ENCODE measurements at places on chromosomes 5 and 9.
A peak's percentile ranks its signal among the peaks of the same experiment; 100 is the strongest.

DNA sequence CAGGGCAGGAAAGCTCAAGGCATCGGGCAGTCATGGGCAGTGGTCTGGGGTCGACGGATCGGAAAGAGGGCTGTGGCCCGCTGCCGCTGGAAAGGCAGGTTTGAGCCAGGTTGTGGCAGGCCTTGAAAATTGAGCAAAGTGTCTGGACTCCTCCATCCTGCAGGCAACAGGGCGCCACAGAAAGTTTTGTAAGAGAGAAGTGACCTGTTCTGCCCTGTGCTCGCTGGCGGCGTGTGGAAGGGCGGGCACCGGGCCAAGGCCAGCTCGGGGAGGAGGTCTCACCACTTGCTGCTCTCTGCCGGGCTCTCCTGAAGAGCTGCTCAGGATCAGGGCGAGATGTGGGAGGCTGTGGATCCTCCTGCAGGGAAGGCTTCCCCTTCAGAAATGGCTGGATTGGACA is 41.4 kb upstream of the FAT2 start:
- no peak for DNase-seq

DNA sequence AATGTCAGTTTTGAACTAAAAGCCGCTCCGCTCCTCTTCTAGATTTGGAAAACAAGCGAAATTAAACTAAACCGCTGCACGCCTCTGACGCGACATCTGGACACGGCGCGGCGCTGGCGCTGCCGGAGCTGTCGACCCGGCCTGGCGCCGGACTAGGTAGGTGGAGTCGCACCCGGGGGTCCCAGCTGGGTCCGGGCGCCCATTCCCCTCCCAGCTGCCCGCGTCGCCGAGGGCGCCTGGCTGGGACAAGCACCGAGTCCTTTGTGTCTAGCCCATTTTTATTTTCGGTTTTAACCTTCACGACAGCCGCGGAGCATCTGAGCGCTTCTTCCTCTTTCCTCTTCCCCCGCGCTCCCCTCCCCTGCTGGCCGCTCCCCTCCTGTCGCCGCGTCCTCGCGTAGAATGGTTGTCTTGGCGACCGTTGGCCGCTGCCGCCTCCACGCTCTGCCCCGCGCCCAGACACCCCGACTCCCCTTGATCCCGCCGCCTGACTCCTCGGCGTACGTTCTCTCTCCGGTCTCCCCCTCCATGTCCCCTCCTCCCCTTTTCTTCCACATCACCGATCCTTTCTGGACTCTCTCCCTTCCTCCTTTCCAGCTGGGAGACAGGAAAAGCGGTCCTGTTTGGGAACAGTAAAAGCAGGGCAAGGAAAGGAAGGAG is 545 bp downstream of the CDKN2B-AS1 start:
- DNase-seq, result peak; percentile 64

DNA sequence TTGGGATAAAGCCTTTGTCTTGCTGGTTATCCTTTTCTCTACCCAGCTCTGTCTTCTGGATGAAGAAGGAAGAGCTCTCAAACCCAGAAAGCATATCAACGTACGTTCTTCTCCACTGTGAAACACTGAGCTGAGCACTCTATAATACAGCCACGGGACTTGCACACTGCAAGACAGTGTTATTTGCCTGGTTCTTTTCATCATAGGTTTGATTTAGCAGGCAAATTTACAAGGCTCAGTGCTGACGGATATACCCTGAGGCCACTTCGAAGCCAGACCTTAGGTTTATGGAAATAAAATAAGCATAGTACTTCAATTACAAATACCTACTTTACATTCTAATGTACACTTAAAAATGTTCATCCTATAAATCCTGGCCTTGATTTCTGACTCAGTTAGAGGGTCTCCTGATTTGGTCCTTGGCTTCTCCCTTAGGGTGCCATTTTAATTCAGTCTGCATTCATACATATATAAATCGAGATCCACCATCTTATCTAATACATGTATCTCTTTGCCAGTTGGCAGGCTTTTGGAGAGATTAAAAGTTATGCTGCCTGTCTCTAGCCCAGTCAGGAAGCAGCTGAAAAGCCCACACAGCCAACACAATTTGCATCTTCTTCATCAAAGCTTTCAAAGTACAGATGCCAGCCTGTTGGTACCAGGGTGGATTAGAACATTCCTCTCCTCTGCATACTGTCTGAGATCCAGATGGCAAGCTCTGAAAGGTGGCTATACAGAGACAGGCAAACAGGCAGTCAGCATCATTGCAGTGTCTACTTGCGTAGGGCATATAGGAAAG is 194.4 kb downstream of the DEPDC1B start:
- DNase-seq, result no peak

GRCh38 chr9:133119103-133119845 is 1.8 kb downstream of the RALGDS start:
- peak; percentile 64 for DNase-seq

GRCh38 chr5:74839229-74839628 is 27.0 kb downstream of the FAM169A start:
- DNase-seq, result no peak

GRCh38 chr5:136506131-136506530 is 140.8 kb upstream of the TRPC7 start:
- DNase-seq, result no peak

DNA sequence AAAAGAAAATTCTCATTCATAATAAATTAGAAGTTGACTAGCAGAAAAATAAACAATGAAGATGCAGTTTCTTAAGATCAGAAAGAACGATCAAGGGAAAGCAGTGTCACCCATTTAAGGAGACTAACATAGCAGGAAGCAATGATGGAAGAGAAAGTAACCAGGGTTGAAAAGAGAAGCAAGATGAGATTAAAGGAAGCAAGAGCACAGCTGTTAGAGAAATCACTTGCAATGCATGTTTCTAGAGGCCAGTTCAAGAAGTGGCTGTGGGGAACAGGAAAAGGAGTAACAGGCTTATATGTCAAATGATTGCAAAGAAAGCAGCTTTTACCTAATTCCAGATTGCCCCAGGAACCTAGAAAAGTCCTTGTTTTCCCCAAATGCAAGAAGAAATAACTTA is 46.8 kb upstream of the SLC1A1 start:
- no peak for DNase-seq

DNA sequence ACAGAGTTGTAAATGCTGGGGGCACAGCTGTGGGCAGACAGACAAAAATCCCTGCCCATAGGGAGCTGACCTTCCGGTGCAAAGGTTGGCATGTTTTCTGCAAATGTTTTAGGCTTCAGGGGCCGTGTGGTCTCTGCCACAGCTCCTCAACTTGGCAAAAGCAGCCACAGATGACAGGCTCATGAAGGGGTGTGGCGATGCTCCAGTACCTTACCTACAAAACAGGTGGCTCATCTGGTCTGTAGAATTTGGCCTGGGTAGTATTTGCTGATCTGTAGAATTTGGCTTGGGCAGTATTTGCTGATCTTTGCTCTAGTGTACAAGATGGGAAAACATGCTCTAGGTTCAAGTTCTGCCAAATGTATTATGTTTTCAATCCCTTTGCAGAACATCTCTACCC is 283.9 kb downstream of the GADD45G start:
- no peak for DNase-seq

DNA sequence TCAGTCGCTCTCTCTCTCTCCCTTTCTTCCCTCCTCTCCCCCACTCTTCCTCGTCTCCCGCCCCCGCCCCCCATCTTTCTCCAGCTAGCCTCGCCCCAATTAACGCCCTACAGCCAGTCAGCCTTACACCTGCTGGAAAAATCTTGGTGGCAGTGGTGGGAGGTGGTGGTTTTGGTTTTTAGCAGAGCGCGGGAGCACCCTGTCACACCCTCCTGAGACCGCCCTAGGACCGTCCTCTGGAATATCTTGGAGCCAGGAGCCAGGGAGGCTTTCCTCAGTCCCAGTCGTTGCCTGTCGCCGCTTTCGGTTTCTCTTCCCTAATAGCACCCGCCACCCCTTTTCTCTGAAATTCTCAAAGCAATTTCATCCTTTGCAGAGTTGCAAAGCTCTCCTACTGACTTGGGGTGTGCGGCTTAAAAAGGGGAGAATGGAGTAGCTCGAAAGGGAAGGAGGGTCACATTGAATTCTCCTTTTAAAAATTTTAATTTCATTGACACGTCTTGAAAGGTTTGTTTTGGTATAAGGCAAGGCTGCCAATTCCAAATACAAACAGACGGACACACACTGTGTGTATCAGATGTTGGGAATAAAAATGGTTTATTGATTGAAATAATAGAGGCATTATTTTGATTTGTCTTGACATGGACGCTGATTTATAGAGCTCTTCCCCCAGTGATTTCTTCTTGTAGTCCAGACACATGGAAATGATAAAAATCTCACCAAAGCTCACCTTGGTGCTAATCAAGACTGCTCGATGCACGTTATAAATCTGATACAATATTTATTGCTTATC is 301.3 kb downstream of the PARP8 start:
- DNase-seq, result no peak

DNA sequence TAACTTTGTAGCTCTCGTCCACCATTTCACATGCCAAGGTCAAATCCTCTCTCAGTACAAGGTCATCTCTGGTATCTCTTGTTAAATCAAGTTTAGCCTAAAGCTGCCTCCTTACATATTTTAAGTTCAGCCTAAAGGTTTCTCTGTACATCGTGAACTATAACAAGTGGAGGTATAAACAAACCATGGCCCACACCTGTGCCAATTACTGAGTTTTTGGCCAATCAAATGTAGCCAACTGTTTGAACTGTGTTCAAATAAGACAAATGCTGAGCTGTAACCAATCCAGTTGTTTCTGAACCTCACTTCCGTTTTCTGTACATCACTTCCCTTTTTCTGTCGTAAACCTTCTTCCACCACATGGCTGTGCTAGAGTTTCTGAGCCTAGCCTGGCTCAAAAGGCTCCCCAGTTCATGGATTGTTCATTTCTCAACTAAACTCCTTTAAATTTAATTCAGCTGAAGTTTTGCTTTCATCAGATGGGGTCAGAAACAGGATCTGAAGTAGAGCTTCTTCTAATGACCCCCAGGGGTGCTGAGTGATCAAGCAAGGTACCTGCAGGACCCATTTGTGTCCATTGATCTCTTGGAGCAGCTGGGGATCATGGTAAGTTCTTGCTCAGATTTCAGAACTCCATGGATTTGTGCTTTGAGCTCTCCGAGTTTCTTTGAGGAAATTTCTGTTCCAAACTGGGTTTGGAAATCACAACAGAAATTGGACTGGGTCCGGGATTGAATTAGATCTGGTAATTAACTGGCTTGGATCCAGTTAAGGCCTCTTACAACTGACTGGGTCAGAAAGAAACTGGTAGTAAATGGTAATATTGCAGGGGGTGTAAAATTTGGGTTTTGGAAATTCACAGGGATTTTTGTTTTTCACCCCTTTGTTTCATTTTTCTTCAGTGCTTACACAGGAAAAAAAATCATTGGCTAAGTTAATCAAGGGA is 11.0 kb upstream of the NANS start:
- DNase-seq, result no peak

DNA sequence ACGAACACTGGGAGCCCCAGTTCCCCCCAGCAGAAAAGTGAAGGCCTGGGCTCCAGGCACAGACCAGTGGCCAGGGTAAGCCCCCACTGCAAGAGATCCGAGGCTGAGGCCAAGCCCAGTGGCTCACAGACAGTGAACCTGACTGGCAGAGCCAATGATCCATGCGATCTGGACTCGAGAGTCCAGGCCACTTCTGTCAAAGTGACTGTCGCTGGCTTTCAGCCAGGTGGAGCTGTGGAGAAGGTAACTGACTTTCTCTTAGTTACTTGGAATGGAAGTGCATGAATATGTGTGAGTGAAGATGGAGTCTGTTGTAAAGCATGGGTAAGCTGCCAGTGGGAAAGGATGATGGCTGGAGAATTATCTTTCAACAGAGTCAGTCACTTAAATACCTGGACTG is 99.7 kb downstream of the GOLPH3 start:
- DNase-seq, result no peak

DNA sequence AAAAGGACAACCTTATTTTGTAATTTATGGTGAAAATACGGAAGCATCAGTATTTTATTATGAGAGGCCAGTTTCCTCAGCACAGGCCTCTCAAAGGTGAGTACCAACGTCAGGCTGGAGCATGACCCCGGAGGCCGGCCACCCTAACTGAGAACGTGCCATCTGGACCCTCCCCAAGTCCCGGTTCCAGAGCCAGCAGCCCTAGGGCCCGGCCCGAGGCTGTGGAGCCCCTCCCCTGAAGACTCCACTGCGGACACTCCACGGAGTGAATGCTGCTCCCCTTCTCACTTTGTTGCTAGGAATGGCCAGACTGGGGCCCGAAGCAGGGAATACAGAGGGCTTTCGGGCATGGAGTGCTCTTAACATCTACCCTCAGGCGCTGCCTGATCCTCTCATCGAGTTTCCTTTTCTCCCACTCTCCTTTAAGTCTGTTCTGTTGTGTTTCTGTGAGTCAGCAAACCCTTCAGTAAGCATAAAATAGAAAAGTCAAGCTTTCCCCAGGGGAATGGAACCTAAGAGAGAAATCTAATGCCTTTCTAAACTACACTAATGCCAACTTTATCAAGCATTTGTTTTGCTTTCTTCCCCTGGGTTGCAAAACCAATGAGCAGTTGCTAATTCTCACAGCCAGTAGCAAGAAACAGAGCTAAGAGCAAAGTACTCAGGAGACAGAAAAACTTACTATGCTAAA is 4.5 kb downstream of the BRD9 start:
- no peak for DNase-seq

DNA sequence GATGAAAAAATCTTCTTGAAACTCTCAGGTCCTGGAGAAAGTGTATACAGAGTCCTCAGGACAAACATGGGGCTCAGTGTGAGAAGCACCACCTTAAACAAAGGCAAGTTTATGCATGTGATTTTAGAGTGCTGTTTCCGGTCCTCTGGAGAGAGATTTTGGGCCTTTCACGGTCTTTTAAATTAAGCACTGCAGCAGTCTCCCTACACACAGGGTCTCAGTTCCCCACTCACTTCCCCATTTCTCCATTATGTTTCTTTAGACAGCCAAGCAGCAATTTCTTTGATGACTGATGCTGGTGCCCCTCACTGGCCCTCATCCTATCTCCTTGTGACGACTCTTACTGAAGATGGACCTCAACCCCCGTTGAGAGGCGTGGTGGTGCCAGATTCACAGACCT is 220.2 kb upstream of the CLINT1 start:
- DNase-seq, result no peak

DNA sequence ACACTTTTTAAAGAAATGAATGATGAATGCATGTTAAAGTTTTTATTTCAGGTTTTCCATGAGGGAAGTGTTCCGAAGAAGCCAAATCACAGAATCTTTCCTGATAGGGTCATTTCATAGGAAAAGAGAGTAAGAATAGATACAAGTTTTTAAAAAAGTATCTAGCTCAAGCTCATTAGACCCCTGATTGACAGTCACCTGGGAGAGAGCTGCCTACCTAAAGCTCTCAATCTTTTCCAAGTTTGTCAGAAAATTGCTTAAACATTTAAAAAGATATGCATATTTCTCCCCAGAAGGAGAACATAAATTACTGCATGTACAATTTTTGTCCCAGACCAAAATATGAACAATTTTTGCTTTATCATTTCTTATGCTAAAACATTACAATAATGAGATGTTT is 47.9 kb upstream of the CHSY3 start:
- no peak for DNase-seq

DNA sequence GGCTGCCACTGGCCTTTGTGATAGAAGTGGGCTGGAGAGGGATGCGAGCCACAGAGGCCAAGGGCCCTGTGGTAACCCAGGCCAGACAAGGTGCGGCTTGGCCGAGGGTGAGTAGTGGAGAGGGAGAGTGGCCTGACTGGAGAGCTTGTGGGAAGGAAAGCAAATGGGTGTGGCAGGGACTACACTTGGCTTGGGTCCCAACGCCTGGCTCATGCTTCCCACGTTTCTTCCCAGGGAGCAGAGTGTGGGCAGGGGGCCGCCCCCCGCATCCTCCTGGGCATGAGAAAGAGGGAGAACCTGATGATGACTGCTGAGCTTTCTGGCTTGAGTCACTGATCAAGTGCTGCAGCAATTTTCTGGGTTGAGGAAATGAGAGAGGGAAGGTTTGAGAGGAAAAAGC is 95.7 kb downstream of the ANKH start:
- DNase-seq, result no peak

- no peak for DNase-seq
Measured at GRCh38 chr9:101536351-101536750, 2.7 kb downstream of the RNF20 start.
